MV-4-11 (cell line): ENCODE measurements at places on chromosomes 6 and 20.

GRCh38 chr6:96947055-96947454 is 22.5 kb downstream of the KLHL32 start:
- no peak for DNase-seq

DNA sequence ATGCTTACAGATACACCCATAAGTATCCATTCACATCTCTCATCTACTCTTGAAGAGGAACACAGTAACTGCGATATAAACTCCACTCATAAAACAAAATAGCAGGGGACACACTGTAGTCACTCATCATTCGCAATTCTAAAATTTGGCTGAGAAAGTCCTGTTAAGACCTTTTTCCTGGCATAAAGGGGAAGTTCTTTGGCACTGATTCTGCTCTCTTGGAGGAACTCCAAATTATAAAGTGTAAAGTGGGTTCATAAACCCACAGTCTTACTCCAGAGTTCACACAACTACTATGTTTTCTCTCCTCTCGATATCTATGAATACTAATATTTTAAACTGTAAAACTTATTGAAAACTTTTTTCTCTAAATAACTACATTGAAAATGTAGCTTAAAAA is 80.6 kb downstream of the ADGB start:
- DNase-seq, result peak; percentile 61

- peak; percentile 87 for DNase-seq
Observed at GRCh38 chr6:38713812-38714211, 1.3 kb upstream of the DNAH8 start.

GRCh38 chr20:52959125-52959524 is 13.0 kb upstream of the TSHZ2 start:
- no peak for DNase-seq

- no peak for DNase-seq
Observed at GRCh38 chr6:166459906-166460305, 77.2 kb upstream of the MPC1 start.

DNA sequence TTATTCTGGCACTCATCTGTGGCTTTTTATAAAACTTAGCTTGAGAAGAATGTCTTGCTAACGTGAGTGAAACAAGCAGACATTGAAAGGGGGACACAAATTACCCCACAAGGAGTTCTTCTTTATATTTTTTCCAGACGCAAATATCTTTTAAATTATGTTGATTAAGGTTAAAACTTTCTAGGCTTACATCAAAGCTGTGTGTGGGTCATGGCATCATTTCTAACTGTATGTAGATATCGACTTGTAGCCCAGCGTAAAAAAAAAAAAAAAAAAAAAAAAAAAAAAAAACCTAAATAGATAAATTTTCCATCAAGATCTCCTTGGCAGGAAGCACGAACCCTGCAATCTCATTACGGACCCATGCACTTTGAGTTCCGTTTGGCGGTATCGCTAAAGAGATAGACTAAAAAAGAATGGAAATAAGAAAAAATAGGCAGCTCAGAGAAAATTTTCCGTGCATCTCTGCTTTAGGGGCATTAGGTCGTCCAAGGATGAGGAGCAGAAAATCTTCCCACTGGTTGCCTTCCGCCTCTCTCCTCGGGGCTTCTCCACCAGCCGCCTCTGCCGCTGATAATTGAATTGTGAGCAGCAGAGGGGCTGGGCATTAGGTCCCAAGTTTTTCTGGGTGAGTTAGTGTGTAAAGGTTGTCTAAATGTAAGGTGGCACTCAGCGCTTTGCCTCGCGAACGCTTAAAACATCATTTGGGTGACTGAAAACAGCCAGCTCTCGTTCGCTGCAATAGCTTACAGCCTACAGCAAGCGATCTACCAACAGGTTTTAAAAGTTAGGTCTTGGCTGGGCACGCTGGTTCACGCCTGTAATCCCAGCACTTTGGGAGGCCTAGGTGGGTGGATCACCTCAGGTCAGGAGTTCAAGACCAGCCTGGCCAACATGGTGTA is 194.0 kb downstream of the TRIM27 start:
- no peak for DNase-seq

DNA sequence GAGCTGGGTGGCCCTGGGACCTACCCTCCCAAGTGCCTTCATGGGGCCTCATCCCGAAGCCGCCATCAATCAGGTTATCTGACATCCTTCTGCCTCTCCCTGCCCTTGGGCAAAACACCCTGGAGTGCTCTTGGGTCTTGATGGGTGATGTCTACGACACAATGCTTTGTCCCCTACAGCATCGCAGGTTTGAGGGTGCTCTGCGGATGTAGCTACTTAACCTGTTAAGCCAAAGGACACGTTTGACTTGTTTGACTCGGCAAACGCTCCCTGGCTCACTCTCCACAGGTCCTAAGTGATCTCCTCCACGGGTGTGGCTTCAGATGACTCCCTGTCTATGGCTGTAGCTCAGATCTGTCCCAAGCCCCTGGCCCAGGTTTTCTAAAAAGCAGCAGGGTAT is 35.6 kb downstream of the TBC1D7 start:
- no peak for DNase-seq
